ENCODE measurements at places on chromosomes 16 and 17.

GRCh38 chr17:35119370-35120165, at the start of gene RAD51D:
Gene RAD51D, minus strand, starts transcription at chr17:35119860. Its CDS starts 247 bp downstream, at chr17:35119613.
- DNase-seq: peak; percentile 81

DNA sequence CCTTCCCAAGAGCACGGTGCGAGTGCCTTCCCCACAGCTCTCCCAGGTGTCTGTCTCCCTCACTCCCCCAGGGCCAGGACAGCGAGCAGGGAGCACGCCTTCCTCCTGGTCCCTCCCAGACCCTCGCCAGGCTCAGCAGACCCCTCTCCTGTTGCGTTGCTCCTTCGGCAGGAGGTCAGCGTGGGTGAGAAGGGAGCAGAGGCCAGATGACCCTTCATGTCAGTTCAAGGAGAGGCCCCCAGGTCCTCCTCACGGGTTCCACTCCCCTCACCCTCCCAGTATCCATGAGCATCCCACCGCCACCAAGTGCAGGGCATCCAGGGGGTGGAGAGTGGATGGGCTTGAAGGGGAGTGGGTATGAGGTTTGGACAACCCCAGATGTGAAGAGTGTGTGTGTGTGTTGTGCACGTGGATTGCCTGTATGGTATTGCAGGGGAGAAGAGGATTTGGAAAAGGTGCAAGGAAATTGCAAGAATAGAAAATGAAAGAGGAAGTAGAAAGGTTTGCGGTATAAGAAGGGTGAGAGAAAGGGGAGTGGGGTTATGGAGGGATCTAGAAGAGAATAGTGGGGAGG, 17.7 kb downstream of the SGCA start:
- DNase-seq: no peak

GRCh38 chr17:27788919-27789318, 11.4 kb downstream of the NOS2 start:
- DNase-seq: no peak

GRCh38 chr17:44971776-44972483, 3.8 kb upstream of the C1QL1 start:
- no peak for DNase-seq

GRCh38 chr17:40565769-40566409, 617 bp upstream of the CCR7 start:
- DNase-seq: no peak

DNA sequence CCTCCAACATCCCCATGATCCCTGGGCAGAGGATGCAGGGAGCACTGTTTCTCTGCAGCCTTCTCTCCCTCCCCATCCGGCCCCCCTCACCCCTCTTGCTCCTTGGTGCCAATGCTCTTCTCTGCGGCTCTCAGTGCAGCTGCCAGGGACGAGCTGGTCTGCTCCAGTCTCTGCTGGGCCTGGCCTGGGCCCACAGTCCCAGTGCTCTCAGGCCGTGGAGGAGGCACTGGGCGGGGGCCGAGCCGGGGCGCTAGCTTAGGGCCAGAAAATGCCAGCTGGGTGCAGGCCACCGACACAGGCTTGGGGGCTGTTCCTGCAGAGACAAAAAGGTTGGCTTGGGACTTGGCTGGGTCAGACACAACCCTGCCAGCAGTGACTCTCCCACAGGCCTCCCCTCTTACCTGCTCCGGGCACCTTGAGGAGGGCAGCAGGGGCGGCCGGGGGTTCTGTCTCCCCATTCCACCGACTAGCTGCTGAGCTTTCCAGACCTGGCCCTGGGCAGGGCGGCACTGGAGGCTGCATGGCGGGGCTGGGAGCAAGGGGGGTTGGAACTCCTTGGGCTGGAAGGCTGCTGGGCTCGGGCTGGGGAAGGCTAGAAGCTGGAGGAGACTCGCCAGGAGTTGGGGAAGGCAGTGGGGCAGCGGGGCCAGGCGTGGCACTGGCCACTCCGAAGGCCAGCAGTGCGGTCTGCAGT, 13.8 kb downstream of the CASKIN2 start:
- no peak for DNase-seq

- no peak for DNase-seq
Measured at GRCh38 chr17:63645775-63646487, 23.7 kb downstream of the MAP3K3 start.

GRCh38 chr16:22671301-22672076, 142.5 kb upstream of the HS3ST2 start:
- no peak for DNase-seq

- no peak for DNase-seq
Measured at GRCh38 chr17:21523497-21524210, 147.5 kb downstream of the KCNJ12 start.

GRCh38 chr17:63675607-63676546, 24.0 kb downstream of the LIMD2 start:
- no peak for DNase-seq

DNA sequence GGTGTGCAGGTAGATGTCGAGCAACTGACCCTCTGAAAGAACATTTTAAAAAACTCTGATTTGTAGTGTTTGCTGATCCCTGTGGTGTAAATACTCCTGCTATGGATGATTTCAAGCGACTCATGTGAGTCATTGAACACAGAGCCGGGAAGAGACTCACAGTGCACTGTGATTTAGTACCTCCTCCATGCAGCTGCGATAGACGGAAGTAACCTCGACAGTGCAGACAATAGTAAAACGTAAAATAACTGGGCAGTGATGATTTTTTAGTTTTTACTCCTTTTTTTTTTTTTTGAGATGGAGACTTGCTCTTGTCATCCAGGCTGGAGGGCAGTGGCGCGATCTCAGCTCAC, 8.7 kb downstream of the TBX21 start:
- no peak for DNase-seq

DNA sequence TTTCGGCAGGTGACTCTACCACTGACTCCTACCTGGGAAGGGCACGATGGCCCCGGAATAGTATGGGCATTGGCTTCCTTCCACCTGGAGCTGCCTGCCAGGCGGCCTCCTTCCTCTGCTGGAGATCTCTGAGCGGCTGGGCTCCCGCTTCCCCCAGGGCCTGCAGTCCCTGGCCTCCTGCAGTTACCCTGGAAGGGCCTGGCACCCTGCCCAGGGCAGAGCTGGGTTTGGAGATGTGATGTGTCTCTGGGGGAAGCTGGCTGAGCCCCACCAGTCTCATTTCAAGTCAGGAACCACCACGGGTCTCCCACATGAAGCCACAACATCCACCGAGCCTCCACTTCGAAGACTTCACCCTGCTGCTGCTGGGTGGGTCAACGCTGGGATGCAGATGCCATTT, 97.9 kb downstream of the IRF8 start:
- no peak for DNase-seq

GRCh38 chr17:82587234-82588086, 60.8 kb downstream of the WDR45B start:
- DNase-seq: no peak

DNA sequence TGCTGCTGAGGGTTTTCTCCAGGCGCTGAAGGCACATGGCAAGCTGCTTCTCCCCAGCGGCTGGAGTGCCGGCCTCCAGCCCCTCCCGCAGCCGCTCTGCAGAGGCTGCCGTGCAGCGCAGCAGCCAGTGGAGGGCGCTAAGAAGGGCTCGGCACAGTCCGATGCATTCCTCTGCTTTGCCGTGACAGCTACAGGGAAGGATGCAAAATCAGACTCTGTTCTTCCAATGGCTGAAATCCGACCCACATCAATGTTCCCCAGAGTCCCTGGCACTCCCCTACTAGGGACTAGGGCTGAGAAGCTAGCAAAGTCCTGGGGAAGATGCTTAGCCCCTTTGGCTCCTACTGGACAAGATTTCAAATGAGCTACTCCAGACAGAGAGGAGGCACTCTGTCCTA, 19.0 kb downstream of the MED24 start:
- no peak for DNase-seq

- no peak for DNase-seq
Measured at GRCh38 chr17:8934346-8934745, 31.2 kb downstream of the PIK3R5 start.

GRCh38 chr17:63039899-63040602, 74.0 kb downstream of the TANC2 start:
- DNase-seq: no peak

DNA sequence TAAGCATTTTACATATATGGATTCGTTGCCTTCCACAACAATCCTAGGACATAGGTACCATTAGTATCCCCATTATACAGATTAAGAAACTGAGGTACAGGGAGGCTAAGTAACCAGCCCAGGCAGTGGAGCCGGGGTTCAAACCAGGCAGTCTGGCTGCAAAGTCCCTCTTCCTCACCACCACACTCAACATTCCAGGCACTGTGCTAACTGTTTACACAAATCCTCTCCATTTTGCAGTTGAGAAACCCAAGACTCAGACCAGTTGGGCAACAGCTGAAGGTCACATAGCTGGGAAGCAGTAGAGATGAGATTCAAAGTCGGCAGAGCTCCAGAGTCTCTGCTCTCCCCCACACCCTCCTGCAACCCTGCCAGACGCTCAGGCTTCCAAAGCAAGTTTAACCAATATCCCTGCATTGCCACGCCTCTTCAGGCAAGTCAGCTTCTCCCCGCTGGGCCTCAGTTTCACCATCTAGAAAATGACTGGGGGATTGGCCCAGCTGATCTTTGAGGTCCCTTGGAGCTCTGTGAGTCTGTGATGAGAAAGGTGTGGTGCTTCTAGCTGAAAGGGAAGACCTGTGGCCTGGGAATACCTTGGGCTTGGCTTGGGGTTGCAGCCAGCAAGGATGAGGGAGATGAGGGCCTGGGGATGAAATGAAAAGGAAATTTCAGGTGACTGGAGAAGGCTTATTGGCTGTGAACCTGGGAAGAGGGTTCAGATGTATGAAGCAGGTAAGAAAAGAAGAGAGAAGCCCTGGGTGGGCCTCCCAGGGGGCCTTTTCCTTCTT, 14.0 kb downstream of the CCR7 start:
- DNase-seq: no peak

DNA sequence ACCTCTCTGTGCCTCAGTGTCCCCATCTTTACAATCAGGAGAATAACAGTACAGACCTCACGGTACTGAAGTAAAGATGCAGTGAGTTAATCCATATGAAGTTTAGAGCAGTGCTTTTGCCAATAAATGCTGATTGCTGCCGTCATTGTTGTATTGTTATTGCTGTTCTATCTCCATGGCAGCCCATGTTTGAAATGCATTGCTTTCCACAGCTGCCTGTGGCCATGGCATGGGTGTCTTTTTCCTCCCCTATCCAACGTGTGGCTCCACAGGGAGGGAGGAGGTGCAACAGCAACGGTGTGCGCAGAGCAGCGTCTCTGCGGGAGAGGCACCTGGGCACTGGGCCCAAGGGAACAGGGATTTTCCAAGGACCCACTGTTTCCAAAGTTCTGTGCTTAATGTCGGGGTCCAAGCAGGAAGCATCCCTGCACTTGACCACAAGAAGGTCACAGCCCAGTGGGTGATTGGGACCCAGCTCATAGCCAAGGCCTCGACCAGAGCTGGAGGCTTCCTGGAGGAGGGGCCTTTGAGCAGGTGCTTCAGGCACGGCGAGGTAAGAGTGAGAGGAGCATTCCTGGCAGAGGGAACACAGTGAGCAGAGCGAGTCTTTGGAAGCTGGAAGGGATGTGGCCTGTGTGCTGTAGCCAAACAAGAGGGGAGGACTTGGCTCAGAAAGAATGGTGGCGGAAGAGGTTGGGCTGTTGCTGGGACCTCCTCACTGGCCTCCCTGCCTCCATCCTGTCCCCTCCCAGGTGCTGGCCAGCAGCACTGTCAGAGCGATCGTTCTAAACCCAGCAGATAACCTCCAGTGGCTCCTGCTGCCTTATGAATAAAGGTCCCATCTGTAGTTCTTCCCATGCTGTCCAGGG, 3.9 kb downstream of the RAI1 start:
- DNase-seq: no peak

GRCh38 chr17:66580184-66580955, 254.5 kb upstream of the CACNG5 start:
- DNase-seq: no peak

GRCh38 chr17:3657588-3657869, 10.8 kb downstream of the TAX1BP3 start:
- DNase-seq: no peak

DNA sequence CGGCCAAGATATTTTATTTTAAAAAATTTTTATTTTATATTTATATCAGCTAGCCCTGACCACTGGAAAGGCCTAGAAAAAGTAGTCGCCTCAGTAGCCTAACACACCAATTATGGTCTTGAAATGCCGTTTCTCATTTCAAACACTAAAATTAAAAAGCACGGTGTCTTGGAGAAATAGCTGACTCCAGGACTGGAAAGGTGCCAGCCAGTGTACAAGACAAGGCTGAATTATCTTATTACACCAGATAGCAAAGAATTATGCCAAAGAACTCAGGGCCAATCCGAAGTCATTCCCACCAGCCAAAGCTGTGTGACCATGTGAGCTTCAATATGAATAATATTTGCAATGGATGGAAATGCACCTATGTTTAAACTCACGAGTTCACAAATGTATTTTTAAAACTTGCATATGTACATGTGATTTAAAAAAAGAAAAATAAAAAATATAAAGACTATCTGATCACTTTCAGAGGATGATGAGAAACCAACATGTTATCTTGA, 19.9 kb upstream of the ATP2C2 start:
- DNase-seq: no peak

DNA sequence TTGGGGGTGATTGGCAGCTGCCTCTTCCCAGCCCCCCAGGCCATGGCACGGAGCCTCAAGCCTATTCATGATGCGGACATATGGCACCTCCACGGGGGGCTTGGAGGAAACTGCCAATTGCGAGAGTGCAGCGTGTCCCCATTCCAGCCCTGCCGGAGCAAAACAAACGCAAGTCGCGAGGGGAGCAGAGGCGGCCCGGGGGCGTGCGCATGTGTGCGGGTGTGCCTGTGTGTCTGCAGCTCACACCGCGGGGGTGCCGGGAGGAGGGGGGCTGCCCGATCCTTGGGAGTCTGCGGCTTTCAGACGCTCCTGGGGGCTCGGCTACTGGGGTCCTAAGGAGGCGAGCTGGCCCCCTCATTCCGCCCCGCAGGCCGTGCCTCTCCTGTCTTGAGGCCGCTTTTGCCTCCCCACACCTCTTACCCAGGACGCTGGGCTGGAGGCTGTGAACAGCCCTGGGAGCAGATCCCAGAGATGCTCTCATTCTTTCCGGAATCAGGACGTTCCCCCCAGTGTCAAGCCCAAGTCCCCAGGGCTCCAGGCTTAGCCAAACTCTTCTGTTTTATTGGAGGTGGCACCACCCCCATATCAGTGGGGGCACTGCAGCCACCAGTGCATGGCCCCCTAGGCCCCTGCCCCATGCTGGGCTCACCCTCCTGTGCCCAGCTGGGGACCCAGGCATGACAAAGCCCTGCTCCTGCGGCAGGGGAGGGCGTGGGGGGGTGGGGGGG, 29.1 kb downstream of the ENDOV start:
- peak; percentile 88 for DNase-seq

GRCh38 chr16:11151156-11151884, 104.7 kb downstream of the SOCS1 start:
- DNase-seq: peak; percentile 68

All from NCI-H2171 (cell line).